CD4-positive, alpha-beta T cell treated with Interleukin-12 subunit alpha and Interleukin-12 subunit beta, for 1 hour (primary cell): ENCODE measurements at places on chromosomes 6 and 20.

DNA sequence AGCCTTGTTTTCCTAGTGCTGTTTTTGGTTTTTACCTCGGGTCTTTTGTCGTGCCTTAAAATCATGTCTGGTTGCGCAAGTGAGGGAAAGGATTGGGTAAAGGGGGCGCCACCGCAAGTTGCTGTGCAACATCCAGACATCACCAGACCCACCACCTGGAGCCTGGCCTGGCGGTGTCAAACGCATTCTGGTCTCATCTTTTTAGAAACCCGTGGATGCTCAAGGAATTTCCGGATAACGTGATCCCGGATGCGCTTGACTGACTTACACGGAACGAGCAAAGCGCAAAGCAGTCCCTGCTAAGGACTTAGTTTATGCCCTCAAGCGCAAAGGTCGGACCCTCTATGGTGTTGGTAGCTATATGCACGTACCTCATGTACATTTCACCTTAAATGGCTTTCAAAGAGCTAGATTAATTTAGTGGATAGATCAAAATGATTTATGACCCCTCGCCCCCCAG, 105.2 kb downstream of the OR2B2 start:
- no peak for DNase-seq

DNA sequence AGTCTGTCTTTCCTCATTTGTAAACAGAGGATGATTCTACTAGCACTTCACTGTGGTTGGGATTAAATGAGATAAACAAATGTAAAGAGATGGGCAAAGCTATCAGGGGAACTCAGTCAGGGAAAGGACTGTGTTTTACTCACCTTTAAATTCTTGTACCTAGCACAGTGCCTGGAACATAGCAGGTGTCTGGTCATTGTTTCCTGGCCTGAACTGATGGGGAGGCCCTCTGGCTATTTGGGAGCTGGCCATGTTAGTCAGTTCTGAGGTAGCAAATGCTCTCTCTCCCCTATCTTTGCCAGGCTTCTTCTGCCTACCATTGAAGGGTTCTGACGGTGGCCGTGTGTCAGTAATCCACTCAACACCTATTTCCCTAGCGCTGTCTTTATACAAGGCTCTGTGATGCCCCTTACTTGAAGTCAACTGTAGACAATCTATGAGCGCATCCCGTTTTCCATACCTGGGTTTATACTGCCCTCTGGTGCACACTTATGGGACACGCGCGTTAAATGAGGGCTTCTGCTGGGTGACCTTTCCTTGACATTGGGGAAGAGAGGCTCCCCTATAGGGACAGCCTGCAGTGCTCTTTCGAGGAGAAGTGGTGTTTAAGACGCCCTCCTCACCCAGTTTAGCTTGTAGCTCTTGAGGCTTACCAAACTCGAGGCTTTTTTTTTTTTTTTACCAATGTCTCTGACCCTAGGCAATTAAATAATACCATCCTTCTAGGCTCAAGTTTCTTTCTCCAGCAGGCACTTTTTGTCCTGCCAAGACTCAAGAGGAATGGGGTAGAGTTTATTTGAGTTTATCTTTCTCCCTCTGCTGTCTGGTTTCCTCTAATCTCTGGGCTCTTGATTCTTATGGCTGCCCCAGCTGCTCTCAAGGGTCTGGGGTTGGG, 4.0 kb upstream of the SPATS1 start:
- peak; percentile 71 for DNase-seq

DNA sequence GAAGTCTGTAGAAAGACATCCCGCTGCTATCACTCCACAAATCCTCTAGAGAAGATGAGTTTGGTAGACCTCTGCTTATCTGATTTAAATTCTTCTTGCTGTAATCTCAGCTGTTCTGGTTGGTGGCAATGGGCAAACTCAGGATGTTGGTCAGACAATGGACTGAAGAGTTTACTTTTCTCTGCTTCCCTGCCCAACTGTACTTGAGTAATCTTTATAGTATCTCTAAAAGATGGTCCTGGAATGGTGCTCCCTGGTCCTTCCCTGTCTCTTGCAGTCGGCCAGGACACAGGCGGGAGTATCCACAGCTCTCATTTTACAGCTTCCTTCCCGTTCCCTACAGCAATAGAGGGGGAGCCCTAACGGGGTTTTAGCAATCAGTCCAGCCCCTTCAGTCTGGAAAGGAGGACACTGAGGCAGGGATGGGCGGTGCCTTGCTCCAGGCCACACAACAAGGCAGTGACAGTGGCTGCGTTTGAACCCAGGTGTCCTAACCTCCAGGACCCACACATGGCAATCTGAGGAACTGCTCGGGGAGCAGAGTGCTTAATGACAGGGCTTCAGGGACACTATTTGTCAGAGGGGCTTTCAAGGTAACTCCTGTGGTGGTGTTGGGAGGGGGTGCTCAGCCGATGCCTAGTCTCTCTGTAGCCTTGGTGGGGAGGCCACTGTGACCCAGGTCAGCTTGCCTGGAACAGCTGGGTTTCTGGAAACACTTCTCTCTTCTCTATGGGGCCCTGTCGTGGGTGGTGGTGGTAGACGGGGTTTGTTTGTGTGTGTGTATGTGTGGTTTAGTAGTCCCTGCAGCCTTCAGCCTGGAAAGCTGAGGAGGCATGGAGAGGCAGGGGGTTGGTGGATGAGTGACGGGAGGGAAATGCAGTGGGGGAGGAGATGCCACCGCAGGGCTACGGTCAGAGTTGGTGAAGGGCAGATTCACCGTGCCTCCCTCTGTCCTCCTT, 9.5 kb upstream of the VEGFA start:
- DNase-seq, result no peak

GRCh38 chr6:17966451-17966850, 21.0 kb downstream of the KIF13A start:
- DNase-seq, result no peak

- no peak for DNase-seq
Observed at GRCh38 chr6:125932451-125932795, 24.1 kb upstream of the HINT3 start.

GRCh38 chr6:134510920-134511319, 193.0 kb upstream of the SGK1 start:
- no peak for DNase-seq

DNA sequence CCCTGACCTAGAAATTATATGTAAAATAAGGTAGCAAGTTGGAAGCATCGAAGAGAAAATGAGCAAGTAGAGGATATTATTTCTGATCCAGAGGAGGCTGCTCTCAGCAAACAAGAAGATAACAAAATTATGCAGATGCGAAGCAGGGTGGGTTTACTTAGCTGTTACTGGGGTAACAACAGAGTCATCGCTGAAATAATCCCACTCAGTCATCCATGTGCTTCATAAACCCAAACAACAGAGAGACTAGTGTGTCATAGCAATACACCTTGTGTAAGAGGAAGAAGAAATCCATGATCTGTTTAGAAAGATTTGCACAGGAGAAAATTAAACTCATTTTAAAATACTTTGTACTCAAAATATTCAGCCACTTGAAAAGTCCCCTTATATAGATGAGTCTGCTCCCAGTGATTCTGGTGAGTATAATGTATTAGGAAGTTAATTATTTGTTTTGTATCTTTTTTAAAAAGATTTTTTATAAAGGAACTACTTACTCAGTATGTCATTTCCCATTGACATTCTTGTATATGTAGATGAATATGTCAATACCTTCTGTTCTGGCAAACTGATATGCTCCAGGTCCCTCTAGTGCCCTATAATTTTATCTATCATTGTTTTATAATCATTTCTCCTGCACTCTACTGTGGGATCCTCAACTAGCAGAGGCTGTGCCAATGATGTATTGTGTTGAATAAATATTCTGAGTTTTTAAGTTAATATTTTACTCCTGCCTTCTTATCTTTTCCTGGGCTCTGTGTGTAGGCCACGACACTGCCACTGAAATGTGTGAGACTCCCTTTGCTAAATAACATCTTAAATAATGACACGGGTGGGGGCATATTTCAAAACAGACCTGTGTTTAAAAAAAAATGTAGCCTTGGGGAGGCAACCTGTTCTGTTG, 8.6 kb upstream of the HIVEP2 start:
- DNase-seq, result peak; percentile 43

- DNase-seq, result no peak
Observed at GRCh38 chr20:3380228-3381070, 27.0 kb downstream of the DNAAF9 start.

- no peak for DNase-seq
Observed at GRCh38 chr6:158406736-158407135, 94.5 kb downstream of the TULP4 start.

DNA sequence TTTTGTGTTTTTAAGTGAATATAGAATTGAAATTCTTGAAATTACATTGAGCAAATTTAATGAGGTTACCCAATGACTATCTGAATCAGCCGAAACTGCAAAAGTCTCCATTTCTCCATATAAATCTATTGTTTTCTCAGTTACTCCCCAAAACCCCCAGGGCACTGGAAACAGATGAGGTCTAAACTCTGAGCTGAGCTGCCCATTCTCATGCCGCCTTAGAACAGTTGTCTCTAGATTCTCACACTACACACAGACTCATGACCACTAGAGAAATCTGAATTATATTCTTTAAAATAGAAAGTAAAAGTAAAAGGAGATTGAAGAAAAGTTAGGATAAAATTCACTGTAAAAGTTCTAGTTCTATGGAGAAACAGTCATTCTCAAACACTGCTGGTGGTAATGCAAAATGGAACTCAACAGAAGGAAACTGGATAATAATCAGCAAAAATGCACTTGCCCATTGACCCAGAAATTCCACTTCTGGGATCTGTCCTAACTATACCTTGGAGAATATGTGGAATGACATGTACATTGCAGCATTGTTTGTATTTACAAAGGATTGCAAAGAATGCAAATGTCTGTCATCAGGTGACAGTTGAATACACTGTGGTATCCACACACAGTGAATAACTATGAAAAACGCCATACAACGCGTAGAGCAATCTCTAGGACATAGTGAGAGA, 125.5 kb downstream of the IPCEF1 start:
- no peak for DNase-seq

DNA sequence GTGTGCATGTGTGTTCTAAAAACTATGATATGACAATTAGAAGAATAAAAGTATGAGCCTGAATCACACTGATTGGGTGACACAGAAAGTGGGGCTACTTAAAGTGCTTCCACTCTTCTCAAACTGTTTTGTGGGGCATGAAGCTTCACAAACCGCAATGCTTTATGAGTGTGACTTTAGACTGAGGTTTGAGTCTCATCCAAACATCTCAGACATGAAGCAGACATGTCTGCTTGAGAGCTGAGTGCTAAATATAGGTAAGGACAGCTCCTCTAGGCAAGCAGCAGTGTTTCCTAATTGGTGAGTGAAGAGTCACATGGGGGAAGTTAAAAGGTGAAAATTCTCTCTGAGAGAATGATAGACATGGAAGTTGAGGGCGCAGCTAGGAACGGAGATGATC, 726.9 kb upstream of the CITED2 start:
- DNase-seq, result no peak

DNA sequence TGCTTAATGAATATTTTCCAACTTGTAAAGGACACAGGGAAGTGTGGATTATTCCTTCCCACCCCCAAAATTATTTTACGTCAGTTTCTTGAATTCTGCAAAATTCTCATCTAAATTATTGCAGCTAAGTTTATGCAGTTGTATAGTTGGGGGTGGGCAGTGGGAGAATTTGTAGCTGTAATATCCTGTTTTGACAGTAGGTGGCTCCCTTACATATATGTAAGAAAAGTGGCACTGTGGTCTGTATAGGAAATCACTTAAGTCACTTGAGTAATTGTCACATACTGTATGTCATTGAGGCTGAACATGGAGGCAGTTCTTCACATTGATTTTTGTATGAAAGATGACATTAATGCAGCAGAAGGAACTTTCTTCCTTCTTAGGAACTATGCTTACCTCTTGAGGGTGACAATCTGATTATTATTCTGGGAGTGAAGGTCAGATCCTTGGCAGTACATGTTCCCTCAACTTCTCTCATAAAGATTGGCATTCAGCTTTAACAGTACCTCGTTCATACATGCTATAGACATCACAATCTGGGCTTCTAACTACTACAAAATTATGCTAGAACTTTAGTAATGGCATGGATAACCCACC, 14.6 kb upstream of the CFAP206 start:
- peak; percentile 69 for DNase-seq

- DNase-seq, result no peak
Observed at GRCh38 chr6:118546164-118546879, 1.8 kb upstream of the PLN start.

GRCh38 chr6:31610968-31611367, 4.1 kb upstream of the AIF1 start:
- no peak for DNase-seq

GRCh38 chr6:126427713-126428112, 87.8 kb downstream of the CENPW start:
- DNase-seq, result no peak

DNA sequence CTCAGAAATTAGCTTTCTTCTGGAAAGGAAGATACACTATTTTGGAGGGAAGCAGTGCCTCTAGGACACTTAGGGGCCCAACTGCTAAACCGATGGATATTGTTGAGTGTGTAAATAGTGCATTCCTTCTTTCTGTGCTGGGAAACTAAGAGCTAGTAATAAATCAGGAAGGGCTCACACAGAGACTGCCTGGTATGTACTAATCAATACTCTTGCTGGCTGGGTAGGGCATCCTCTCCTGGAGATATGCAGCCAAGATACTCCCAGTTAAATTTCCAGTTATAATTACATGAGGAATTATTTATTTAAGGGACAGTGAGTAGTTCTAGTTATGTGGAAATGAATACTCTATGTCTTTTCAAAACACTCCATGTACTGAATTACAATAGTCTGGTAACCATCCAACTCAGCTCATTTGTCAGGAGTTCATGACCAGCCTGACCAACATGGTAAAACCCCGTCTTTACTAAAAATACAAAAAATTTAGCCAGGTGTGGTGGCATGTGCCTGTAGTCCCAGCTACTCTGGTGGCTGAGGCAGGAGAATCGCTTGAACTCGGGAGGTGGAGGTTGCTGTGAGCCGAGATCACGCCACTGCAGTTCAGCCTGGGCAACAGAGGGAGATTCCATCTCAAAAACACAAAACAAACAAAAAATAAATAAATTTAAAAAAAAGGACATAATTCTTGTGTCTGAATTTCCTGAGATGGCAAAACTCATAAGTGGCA, 100.0 kb downstream of the OR2B2 start:
- DNase-seq, result no peak

- DNase-seq, result no peak
Observed at GRCh38 chr6:21710908-21711627, 117.5 kb downstream of the SOX4 start.

- no peak for DNase-seq
Observed at GRCh38 chr6:64990652-64991304, 716.2 kb downstream of the EYS start.
